Astrocyte of the spinal cord (primary cell): ENCODE measurements at places on chromosomes 11 and 22.

DNA sequence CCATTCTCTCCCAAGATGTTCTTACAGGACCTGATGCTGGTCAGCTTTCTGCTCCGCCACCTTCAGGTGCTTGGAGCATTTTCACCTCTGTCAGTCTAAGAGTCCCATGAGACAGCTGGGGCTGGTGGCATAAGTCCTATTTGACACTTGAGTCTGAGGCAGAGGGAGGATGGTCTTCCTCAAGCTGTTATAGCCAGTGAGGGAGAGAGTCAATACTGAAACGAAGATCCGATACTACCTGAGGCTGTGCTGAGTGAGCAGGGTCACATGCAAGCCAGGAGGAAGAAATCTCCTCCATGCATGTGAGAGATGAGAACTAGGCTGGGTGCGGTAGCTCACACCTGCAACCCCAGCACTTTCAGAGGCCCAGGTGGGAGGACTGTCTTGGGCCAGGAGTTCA lies 5.6 kb downstream of the ZFPL1 start:
- no peak for DNase-seq

GRCh38 chr11:76592961-76593360 lies 77.6 kb downstream of the LRRC32 start:
- DNase-seq, result no peak

GRCh38 chr11:96863520-96863919 lies 473.7 kb downstream of the JRKL start:
- no peak for DNase-seq

GRCh38 chr11:8766043-8766987 lies 83.7 kb downstream of the RPL27A start:
- peak; percentile 58 for DNase-seq

- DNase-seq, result no peak
Observed at GRCh38 chr22:44916281-44917231, 93.2 kb downstream of the PHF21B start.

GRCh38 chr11:88105951-88106350 lies 69.3 kb downstream of the RAB38 start:
- no peak for DNase-seq

GRCh38 chr11:97740801-97741151 lies 1280.0 kb upstream of the CNTN5 start:
- DNase-seq, result no peak

DNA sequence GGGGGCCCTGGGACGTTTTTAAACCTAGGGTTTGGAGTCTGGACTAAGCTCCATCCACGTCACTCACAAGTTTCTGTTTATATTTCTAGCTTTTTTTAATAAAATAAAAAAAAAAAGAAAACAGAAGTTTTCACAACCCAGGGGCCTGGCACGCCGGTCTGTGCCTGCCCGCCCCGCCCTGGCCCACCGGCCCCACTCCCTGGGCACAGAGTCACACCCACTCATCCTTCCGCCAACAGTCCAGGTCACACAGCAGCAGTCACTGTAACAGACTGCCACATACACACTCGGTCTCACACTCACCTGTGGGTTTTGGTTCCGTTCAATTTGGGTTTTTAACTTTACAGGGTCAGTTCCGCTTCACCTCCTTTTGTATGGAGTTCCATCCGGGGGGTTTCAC lies 5.3 kb upstream of the ACR start:
- DNase-seq, result no peak

DNA sequence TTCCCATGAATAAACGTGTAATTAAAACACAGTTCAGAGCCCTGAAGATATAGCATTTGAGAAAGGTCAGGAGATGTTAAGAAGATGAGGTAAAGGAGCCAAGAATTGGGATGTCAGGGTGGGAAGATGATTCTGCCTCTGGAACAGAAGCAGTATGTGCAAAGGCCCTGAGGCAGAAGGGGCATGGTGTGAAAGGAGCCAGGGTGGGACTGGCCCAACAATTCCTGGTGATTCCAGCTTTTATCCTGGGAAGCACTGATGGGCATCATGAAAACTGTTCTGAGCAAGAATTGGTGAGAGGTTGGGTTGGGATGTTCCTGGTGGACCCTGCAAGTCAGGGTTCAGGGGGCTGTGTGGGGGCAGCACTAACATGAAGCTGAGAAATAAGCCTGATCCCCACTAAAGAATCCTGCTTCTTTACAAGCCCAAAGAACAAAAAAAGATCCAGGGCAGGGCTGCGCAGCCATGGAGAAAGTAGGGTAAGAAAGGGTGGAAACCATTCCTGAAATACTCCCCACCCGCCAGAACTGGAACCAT lies 2.5 kb upstream of the FXYD6 start:
- no peak for DNase-seq

- DNase-seq, result no peak
Observed at GRCh38 chr11:109911488-109911887, 181.7 kb upstream of the ZC3H12C start.

DNA sequence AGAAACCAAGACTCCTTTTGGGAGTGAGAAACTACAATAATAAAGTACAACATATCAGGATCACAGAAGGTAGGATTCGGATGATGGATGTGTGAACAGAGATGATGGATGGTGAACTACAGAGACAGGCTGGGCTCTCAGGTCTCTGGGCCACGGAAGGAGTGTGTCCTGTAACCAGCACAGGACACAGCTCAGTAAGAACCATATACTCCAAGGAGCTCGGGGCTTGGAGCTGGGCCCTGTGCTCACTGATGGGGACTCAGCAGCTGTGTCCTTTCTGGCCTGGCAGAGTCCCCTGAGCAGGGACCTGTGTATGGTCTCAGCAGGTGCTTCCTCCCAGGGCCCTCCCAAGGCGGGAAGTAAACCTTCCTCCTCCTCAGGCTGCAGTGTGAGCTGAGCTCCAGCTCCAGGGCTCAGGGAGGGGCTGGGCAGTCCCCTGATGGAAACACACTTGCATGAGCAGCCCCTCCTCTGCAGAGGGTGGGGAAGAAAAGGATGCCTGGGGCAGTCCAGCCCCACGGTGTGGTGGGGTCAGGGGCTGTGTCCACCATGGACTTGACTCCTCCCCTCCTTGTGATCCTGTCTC lies 39.8 kb upstream of the TOP3B start:
- DNase-seq, result no peak

- DNase-seq, result no peak
Observed at GRCh38 chr11:1629326-1630185, at the start of gene KRTAP5-5. TSS of gene KRTAP5-5 (plus strand) at chr11:1629775. CDS start at chr11:1629841, 66 bp downstream.

DNA sequence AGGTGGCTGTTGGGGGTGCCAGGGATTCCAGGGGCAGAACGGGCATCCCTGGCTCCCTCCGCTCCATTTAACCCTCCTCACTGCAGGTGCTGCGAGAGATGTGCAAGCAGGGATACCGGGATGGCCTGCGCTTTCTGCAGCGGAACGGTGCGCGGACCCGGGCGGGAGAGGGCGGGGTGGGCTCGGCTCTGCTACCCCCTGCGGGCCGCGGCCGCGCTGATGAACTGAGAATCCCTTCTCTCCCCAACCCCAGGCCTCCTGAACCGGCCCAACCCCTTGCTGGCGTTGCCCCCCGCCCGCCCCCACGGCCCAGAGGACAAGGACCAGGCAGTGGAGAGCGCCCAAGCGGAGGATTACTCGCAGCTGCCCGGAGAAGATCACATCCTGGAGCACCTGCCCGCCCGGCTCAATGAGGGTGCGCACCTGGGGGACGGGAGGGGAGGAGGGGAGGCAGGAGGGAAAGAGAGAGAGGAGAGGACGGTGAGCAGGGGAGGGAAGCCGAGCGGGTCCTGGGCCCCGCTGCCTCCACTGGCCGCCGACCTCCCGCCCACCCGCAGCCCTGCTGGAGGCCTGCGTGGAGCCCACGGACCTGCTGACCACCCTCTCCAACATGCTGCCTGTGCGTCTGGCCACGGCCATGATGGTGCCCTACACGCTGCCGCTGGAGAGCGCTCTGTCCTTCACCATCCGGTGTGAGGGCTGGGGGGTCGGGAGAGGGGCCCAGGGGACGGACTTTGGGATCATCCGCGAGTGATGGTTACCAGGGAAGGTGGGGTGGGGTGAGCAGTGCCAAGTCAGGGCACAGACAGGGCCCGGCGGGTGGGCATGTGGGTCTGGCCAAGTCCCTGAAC lies 4.1 kb upstream of the CRACR2B start:
- no peak for DNase-seq

GRCh38 chr22:30821863-30822215 lies 127.2 kb downstream of the OSBP2 start:
- DNase-seq, result no peak

DNA sequence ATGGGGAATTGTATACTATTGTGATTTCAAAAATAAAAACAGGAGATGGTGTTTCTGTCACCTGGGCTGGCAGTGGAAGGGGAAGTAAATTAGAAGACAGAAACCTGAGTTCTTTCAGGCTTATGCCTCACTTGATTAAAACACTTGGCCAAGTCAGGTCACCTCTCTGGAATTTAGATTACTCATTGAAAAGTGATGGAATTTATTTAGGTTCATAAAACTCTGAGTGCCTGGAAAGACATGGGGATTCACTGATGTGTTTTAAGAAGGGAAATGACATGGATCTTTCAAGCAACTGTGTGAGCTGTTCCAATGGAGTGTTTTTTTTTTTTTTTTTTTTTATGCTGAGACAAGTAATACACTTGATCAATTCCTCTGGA lies 400.1 kb downstream of the TMEM135 start:
- peak; percentile 67 for DNase-seq

DNA sequence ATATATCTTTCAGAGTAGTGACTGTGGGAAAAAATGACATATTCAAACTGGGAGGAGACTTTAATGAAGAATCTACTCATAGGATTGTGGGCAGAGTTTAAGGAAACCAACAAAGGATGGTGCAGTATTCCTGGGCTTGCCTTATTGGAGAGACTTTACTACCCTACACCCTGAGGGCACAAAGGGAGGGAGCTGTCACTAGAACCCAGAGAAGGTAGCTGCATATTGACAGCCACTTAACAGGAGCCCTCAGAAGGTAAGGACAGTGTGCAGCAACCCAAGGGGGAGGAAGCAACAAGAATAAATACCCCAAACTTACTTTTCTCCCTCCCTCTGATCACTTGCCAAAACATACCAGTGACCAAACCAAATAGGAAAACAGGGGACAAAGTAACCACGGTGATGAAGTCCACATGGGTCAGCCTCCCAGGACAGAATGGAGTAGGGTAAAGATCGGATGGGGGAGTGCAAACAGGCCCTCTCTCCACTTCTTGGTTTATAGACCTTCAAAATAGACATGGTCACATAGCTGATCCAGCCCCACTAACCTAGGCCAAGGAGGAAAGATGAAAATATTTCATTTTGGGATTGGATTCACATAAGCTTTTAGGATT lies 121.8 kb upstream of the SESN3 start:
- DNase-seq, result no peak

- DNase-seq, result peak; percentile 70
Observed at GRCh38 chr11:65884716-65885092, 3.6 kb downstream of the FIBP start.

GRCh38 chr11:117940736-117941135 lies 11.5 kb upstream of the TMPRSS13 start:
- no peak for DNase-seq

GRCh38 chr11:26851696-26852095 lies 129.8 kb upstream of the SLC5A12 start:
- DNase-seq, result no peak
